OCI-LY7 (cell line): ENCODE measurements at places on chromosomes 3 and 15.

DNA sequence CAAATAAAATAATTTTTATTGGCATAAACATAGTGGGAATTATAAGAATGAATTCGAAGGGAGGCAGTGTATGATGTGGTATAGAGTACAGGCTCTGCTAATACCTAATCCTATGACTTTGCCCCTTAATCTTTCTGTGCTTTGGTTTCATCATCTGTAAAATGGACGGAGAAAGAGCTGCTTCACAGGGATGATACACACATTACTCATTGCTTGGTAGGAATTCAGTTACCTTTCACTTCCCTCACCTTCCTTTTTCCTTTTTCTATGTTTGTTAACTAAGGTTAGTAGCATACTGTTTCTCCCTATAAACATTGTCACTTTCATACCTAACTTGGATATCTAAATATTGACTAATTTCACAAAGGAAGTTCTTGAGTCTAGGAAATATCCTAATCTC, 36.2 kb downstream of the LEKR1 start:
- DNase-seq = no peak

GRCh38 chr3:117052395-117052794, 342.8 kb downstream of the TUSC7 start:
- no peak for DNase-seq

- no peak for DNase-seq
These were observed 40.8 kb upstream of the SPTSSB start for GRCh38 chr3:161412123-161412522.

DNA sequence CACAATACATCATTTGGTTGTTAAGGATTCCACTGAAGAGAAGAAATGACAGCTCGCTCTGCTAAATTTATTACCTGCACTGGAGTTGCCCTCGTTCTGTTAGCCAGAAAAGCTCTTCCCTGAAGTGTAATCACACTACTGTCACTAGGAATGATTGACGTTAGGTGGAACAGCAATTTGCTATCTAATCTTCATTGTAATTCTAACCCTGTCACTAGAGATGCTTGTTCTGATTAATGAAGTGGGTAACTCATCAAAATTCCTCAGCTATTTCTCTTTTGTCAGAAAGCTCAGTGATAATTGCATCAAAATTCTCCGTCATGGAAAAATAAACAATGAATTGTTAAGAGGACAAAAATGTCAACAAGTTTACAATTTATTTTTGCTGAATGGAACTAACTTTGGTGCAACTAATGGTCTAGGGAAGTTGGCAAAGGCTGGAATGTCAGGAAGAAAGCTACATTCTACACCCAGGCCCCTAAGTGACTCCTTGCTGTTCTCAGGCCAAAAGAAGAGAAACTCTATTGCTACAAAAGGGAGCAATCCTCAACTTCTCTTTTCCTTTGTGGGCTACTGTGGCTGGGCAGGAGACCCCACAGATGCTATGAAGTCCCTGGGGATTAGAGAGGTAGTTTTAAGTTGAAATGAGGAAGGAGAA, 34.1 kb downstream of the CCDC191 start:
- no peak for DNase-seq

- DNase-seq = peak; percentile 23
These were observed 112.9 kb downstream of the SEC22A start for GRCh38 chr3:123314359-123315270.

DNA sequence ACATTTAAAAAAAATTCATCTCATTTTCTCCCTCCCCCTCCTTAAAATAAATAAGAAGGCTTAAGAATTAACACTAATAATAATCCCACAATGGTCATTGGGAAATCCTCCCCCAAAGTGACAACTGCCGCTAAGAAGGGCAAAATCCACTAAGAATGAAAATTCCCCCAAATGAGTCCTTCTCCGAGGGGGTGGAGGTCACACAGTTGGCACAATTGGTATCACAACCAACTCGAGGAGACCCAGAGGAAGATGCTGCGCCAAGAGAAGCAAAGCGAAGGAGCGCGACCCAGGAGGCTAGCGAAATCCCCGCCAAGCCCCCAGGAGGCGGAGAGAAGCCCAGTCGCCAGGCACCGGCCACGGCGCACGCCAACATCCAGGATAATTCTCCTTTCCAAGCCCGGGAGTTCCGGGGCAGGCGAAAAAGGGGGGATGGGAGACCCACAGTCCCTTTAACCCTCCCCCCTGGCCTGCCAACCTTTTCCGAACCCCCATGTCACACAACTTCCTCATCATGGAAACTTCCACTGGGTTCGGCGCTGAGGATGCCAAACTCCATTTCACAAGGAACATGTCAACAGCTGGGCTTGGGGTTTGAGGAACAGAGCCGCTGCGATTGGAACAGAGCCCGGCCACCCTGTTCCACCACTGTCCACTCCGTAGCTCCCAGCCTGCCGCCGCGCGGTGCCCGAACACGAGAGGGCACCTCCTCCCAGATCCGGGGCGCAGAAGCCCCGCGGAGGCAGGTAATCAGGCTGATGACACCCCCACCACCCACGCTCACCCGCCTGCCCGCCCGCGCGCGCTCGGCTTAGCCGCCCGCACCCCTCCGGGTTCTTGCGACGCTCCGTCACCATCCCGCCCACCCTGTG, 668 bp downstream of the THRB start:
- no peak for DNase-seq

GRCh38 chr3:195467641-195468390, 25.0 kb upstream of the ACAP2 start:
- no peak for DNase-seq

GRCh38 chr3:111675846-111676210, 80.7 kb upstream of the ZBED2 start:
- peak; percentile 24 for DNase-seq

- DNase-seq = peak; percentile 58
These were observed 22.9 kb upstream of the DNAAF4 start for GRCh38 chr15:55530861-55531313.

- DNase-seq = no peak
These were observed 1.1 kb upstream of the SPATA12 start for GRCh38 chr3:57059411-57059810.

- peak; percentile 81 for DNase-seq
These were observed 93.9 kb upstream of the RASGRF1 start for GRCh38 chr15:79184465-79184892.

GRCh38 chr3:52857133-52857532, 22.3 kb upstream of the MUSTN1 start:
- DNase-seq = no peak

DNA sequence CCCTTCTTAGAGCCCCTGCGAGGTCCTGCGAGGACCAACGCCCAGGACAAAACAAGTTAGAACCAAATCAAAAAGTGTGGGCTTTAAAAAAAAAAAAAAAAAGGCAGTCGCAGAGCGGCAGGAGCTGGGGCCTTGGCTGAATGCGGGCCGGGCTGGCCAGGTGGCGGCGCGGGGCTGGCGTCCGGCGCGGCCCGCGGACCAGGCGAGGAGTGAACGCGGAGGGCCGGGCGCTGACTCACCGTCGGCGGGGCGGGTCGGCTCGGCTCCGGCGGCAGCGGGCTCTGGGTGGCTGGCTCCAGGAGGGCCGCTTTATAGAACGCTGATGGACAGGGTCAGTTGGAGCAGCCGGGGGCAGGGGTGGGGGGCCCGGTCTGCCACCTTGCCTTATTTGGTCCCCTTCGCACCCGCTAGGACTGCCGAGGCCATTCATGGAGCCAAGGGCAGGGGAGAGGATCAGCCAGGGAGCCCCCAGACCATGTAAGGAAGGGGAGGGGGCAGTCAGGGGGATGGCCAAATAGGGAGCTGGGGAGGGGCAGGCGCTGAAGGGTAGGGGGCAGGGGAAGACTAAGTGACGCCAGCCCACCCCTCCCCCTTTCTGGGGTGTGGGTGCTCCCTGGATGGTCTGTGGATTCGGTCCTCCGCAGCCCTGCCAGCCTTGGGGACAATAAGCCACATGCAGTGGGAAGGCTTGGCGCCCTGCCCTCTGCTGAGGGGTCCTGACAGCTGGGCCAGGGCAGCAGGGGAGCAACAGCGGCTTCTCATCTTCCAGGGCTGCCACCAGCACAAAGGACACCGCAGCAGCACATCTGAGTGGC, at the start of gene ACTC1:
TSS of gene ACTC1 (minus strand) at position 283 of the 815 bp plus-strand sequence. CDS start 741 bp downstream, outside the sequence.
- DNase-seq = no peak

DNA sequence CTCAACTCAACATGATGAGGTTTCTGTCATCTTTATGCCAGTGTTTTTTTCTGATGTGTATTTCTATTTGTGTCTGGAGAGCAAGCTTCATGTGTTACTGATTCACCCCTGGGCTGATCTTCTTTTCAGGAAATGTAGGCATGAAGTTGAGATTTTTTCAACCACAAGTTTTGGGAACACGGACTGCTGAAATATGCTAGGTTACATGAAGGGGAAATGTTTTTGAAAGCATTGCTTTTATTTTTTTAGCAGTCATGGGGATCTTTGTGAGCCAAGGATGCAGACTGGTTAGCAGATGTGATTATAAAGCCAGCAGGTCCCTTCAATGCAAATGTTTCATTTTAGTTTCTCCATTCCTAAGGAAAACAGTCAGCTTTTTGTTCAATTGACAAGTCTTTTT, 219.3 kb upstream of the COL8A1 start:
- DNase-seq = no peak

DNA sequence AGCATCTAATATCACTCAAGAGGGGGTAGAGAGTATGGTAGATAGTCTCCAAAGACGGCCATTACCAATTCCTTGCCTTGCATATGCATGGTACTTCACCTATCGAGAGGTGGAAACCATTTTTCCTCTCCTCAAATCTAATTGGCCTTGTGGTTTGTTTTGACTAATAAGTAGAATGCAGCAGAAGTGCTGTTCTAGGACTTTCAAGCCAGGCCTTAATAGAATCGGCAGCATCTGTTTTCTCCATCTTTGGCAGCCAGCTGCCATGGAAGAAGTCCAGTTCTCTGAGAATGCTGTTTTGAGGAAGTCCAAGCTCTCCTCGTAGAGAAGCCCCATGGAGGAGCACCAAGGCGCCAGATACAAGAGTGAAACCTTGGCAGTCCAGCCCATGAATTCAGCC, 59.1 kb upstream of the RASGRP1 start:
- no peak for DNase-seq

DNA sequence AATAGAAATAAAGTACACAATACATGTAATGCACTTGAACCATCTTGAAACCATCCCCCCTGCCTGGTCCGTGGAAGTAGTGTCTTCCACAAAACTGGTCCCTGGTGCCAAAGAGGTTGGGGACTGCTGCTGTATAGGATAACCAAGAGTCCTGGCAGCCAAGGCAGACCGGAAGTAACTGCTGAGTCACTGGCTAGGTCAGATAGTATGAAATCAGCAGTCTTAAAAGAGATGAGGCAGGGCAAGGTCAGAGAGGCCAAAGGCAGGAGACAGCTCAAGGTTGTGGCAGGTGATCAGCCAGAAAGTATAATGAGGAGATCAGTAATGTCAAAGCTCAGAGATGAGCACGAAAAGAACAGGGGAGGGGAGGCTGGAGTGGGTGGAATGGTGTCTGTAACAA, 60.2 kb downstream of the MAP3K13 start:
- DNase-seq = peak; percentile 10

DNA sequence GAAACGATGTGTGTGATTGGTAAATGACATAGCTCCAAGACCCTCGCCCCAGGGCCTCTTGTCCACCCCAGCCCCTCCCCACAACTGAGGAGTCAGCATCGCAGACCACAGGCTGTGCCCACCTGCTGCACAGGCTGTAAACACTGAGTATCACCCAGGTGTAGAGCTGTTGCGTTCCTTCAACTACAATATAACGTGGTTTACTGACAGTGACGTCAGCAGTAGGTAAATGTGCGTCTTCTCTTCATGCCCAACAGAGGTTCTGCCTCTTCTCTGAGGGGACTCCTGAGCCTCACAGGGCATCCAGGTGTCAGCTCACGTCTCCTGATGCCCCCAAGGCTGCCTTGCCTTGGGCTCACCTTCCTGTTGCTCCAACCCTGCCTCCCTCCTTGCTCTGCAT, 395.1 kb downstream of the CACNA2D3 start:
- no peak for DNase-seq

GRCh38 chr3:149703466-149703865, 45.6 kb upstream of the WWTR1 start:
- DNase-seq = no peak

DNA sequence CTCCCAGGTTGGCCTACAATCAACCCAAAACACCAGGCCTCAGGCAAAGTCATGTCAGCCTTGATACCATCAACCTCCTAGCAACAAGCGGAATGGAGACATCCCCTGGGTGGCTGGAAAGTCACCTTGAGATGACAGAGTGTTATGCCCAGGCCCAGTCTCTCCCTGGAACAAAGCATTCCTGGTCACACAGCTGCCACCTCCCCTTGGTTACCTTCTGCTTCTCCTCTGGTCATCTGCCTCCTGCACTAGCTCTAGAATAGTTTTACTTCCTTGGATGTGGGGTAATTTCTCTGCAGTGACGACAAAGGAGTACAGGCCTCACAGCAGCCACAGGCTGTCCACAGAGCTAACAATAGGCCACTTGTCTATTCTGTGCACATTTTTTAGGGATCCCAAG, 114.9 kb downstream of the RFTN1 start:
- no peak for DNase-seq

GRCh38 chr15:46543626-46544025, 908.8 kb downstream of the SQOR start:
- no peak for DNase-seq

DNA sequence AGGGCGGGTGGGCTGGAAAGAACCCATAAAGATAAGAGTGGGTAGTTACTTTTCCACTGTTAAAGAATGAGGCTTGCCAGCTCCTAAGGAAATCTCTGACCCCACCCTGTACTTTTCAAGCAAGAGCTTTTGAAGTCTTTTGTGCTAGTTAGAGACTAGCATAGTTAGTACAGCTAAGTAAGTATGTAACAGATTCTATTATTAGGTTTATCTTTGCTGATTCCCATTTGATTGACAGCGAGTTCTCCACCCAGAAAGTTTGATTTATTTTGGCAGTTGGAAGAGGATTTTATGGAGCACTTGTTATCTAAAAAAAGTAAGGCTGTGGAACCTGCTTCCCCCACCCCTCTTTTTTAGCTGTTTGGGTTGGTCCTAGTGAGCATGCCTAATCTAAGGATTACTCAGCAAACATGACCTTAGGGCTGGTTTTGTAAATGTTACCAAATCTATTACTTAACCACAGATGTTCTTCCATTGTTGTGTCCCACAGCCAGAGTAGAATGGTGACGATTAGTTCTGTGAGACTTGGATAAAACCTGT, 57.6 kb downstream of the FNDC3B start:
- DNase-seq = no peak

DNA sequence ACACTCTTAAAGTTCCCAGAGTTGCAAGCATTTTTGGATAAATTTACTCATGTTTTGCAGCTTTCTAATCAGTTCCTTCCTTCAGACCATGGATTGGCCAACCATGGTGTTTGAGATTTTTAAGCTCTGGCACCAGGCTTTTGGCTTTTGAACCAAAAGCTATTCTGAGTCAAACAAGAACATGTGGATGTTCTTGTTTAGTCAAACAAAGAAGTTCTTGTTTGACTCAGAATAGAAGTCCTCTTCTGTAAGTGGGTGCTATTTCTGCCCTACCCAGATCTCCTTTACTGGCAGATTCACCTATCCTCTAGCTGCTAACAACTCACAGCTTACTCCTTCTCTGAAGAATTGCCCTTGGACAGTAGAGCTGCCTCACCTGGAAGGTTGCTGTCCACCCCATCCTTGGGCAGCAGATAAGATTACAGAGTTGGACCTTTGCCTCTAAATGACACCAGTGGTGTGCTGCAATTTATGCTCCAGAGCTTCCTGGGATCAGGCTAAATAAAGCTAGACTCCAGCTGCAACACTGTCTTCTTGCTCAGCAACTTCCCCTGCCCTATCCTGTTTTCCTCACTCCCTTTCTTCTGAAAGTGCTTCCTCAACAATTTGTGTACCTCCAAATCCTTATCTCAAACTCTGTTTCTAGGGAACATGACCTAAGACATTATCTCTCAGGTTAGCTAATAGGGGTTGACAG, 65.6 kb downstream of the COL6A6 start:
- DNase-seq = no peak
